ENCODE measurements at places on chromosomes 5 and 9.

DNA sequence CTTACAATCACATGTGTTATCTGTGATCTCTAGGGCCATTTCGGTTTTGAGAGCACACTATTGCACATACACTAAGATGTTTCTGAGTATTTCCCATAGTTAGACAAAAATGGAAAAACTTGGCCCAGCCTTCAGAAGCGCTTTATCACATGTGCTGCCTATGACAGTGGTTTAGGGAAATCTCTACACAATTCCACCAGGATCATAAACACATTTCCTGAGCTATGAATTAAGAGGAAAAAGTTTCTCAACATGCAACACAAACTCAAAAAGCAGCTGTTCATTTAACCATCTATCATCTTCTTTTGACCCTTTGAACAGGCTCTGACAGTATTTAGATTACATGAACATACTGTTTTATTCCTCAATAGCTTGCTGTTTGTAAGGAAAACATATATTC is 15.1 kb downstream of the FGF1 start:
- DNase-seq: no peak

GRCh38 chr5:168603746-168604145 is 24.6 kb upstream of the PANK3 start:
- no peak for DNase-seq

GRCh38 chr9:71752352-71752751 is 16.0 kb downstream of the CEMIP2 start:
- DNase-seq: no peak

DNA sequence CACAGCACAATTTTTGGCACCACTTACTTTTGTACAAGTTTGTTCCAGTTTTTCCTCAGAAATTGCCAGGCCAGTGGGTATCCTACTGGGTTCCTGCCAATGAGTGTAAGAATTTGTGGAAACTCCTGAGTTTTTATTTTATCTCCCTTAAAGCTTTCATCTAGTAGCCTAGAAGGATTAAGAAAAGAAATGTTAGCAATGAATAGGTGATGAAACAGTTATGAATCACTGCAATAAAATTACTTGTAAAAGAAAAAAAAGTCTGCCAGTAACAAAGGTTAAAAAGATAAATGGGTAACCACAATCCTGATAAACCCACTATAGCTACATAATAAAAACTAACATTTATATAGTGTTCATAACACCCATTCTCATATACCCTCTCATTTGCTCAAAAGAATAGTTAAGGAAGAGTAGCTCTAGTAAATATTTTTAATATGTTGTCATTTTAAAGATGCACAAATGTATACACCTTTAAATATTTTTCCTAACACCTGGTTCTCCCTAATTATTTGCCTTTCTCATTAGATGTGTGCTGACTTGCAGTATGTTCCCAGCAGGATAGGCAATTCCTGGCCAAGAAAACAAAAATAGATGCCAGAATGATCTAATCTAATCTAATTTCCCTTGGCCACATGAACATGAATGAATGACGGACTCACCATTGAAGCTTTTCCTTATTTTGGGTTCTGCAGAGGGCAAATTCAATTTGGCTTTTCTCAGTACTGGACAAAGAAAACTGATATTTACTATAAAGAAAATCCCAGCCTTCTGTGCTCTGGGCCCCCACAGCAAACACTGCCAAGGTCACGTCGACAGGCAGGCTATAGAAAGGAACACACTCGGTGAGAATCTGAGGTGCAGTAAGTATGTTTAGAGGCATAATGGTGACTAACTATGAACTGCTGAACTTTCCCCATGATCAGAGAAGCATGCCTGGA is 26.4 kb downstream of the ERAP1 start:
- no peak for DNase-seq

DNA sequence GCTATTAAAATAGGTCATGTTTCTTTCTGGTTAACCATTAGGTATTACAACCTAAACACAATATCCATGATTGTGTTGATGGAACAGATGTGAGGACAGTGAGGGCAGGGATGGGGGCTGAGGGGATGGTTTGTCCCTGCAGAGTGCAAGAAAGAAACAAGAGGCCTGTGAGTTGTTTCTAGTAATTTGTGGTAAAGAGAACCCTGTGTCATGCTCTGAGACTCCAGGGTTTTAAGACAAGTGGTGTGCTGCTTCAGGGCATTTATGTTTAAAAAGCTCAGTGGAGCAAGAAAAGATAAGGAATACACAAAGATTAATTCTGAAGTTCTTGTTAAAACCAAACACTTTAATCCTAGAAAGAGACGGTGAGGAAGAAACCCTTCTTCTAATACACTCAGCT is 656.5 kb downstream of the TLE1 start:
- no peak for DNase-seq

- DNase-seq: no peak
Measured at GRCh38 chr5:6365142-6365976, 13.0 kb downstream of the MED10 start.

- DNase-seq: peak; percentile 15
Measured at GRCh38 chr9:127214421-127215267, 49.9 kb upstream of the GARNL3 start.

GRCh38 chr5:452978-453710 is 10.2 kb downstream of the EXOC3 start:
- no peak for DNase-seq

GRCh38 chr9:87711857-87712800 is 13.8 kb upstream of the CTSL start:
- DNase-seq: no peak

DNA sequence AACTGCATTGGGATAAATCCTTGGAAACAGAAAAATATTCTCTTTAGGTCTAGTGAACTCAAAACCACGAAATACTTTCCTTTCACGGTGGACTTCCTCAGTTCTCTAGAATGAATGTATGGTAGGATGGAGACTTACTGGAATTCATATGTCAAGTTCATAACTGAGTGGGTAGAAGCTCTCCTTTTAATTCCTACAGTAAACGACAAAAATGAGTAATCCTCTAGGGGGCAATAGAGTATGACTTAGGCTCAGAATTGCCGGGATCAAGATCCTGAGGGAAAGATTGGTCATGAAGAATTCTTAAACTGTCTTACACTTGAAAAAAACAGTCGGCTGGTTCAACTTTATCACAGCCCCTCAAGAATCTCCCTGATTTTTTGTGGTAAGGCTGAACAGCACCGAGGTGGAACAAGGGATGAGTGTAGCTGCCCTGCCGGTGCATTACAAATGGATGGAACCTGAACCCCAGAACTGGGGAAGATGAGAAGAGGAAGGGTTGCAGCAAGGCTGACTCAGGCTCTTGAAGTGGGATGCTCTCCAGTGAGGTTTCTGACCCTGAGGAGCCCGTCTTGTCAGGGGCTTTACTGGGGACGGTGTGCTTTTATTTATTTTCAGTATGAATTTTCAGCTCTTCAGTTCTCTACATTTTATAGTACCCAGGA is 14.0 kb upstream of the LOX start:
- DNase-seq: no peak
